ENCODE measurements at places on chromosomes 13 and 19.

DNA sequence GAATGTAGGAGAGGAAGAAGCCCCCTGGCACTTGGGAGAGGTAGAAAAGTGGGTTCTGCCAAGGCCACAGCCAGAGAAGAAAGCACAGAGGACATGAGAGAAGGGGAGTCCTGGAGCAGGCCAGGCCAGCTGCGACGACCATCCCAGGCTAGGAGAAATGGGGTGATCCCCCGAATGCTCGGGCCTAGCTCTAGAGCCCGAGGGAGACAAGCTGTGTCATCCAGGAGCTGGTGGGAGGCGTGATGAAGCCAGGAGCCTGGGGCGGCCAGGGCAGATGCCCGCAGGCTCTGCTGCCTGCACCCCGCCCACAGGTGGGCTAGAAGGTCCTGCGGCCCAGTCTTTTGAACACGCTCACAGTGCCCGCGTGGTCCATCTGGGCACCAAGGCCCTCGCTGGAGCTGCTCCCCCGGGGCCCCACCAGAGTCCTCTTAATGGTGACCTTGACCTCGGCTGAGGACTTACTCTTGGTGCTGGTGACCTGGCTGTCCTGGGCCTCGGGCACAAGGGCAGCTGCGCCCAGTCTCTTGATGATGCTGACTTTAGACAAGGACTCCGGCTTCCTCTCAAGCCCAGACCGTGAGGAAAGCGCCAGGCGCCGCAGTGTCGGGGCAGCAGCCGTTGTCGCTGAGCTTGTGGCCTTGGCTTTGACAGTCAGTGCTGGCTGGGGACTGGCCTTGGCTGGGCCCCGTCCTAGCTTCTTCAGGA, 26.5 kb downstream of the C19orf47 start:
- DNase-seq, result no peak

DNA sequence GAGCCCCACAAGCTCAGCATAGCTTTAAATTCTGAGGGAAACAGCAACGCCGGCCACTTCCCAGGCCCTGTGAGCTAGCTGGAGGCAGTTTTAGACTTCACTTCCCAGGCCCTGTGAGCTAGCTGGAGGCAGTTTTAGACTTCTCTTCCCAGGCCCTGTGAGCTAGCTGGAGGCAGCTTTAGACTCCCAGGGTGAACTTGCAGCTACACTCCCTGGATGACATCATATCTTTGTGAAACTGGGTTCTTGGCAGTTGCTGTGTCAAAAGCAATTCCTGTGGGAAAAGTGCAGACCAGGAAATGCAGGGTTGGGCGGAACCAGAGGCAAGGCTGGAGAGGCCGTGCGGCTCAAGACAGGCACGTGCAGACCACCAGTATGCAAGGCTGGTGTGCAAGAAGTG, 12.7 kb downstream of the SOX1 start:
- no peak for DNase-seq

DNA sequence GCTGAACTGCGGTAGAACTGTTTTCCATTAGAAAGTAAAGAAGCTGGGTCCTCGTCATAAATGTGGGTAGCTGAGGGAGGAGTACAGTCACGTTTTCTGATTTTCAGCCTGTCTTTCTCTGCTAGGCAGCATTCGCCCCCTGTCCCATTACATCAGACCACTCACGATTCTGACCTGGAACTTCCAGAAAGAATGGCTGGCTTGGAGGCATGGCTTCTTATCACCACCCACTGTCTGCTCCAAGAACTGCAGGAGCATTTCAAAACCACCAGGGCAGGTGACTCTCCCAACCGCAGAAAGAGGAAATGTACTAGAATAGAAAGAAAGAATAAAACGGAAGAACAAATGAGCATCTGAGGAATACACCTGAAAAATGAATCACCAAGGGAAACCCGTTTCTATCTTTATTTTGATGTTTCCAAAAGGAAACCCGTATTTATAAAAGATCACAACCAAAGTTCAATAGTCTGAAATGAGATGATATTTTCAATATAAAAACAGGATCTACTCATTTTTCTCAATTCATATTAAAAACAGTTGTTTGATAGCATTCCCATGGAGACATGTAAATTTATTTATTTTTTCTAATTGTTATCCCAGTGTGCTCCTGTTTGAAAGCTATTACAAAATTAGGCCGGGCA, 22.1 kb upstream of the POMP start:
- no peak for DNase-seq

- no peak for DNase-seq
These were observed 531.8 kb downstream of the EFNB2 start for GRCh38 chr13:106003651-106004050.

GRCh38 chr19:44689290-44690130, 9.4 kb upstream of the CEACAM16 start:
- no peak for DNase-seq

DNA sequence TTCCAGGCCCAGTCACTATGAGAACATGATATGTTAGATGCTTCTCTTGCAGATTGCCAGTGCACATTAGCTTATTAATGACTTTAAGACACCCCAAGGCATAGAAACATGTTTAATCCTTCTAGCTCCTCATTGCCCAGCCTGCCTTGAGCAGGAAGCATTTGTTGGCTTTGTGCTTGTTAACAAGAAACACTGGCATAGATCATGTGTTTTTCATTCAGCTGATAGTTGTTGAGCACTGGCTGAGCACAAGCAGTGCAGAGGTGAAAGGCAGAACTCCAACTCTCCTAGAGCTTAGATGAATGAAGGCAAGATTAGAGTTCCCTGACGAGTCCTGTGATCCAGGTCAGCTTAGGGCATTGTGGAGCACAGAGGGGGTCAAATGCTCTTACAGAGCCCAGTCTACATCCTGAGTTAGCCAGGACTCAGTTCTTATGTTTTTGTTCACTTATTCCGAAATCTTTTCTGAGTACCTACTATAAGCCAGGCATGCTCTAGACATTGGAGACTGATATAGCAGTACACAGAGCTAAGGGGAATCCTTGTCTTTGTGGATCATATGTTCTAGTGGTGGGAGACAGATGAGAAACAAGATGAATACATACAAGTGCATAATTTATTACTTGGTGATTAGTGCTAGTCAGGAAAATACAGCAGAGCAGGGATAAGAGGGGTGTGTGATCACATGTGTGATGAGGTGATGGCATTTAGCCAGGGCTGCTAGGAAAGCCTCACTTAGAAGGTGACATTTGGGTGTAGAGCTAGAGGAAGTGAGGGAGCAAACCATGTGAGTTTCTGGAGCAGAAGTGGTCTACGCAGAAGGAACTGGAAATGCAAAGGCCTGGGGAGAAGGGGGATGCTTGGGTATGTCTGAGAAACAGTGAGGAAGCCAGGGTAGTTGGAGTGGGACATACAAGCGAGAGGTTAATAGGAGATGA, 101.2 kb downstream of the WASF3 start:
- no peak for DNase-seq

DNA sequence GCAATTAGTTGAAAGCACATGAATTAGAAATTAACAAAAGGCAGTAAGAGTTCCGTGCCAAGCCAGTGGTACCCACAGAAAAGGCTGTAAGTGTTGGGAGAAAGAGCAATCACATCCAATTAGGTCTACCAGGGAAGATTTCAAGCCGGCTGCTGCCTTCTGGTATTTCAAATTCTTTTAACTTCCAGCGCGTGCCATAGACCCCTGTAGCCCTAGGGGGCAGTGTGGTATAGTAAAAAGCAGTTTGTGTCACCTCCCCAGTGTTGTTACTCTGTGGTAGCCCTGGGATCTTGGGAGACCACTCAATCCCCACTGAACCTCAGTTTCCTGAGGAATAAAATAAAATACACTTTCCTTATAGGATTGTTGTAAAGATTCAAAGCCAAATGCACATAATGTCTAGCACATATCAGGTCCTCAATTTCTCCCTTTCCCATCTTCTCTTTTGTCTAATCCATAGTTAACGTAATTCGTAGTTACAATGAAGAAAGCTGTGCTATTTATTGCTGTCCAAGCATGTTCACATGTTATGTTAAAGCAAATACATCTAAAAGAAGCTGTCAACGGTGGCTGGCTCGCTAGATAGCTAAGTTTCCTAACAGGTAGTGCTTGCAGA, 230.2 kb downstream of the TDRD3 start:
- no peak for DNase-seq
